ENCODE measurements at places on chromosomes 4 and X.

DNA sequence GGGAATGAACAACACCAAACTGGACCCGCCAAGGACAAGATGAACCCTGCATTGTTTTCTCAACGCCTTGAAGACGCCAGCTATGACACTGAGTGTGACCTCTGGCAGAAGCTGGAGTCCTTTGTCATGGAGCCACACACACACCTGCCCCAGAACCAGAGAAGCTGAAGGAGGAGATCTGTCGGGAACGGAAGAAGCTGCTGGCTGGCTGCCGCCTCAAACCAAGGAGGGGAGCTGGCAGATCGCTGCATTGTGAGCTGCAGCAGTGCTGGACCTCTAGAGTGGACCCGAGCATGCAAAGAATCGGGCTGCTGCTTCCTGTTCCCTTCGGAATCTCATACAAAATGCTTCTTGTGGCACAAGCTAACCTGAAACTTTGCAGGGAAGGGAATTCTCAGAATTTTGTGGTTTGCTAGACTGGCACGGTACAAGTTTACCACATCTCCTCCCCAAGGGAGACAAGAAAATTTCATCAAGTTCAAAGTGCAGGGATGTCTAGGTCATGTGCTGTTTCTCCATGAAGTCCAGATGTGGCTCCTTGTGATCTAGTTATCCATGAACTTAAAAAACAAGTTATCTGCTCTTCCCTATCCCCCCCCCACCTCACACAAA is 23.4 kb upstream of the GLRB start:
- no peak for DNase-seq

- DNase-seq: no peak
These were observed 44.2 kb downstream of the CLDN34 start for GRCh38 chrX:10011261-10011931.

DNA sequence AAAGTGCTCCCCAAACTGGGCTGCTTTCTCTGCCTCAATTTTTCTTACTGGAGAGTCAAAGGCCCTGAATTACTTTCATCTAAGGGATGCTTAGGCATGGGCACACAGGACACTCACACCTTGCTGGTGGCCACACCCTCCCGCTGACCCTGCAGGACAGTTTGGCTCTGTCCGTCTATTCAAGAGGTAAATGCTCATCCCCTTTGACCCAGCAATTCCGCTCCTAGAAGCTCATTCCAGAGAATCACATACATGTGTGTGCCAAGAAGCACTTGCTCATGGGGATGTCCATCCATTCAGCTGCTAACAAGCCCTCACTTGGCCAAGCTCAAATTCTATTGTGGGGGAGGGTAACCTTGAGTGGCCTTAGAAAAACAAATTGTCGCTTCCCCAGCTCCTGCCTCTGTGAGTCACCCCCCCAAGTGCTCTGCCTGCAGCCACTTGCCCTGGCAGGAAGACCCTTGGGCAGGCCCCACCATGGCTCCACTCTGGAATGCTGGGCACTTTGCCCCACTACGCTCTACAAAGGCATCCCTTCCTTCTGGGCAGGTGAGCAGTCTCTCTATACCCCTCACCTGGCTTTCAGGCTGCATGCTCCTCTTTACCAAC is 54.5 kb downstream of the HTRA3 start:
- no peak for DNase-seq

- DNase-seq: no peak
These were observed 18.0 kb upstream of the TMSB4X start for GRCh38 chrX:12956704-12957534.

DNA sequence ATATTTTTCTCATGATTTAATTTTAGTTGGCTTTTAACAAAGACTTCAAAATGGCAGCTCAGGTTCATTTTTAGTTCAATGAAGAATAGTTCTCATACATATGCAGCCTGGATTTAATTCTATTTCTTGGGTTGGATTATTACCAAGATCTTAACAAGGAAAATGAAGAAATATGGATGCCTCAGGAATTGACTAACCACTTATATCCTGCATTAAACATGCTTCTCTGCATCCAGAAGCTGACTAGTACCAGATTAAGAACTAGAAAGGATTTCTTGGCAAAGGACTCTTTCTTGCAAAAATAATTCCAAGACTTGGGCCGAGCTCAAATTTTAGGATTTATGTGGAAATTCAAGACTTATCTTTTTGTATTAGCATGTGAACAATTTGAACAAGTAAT is 5.6 kb upstream of the KLHL2 start:
- DNase-seq: no peak

GRCh38 chrX:40908026-40908425 is 172.7 kb upstream of the MED14 start:
- DNase-seq: no peak

DNA sequence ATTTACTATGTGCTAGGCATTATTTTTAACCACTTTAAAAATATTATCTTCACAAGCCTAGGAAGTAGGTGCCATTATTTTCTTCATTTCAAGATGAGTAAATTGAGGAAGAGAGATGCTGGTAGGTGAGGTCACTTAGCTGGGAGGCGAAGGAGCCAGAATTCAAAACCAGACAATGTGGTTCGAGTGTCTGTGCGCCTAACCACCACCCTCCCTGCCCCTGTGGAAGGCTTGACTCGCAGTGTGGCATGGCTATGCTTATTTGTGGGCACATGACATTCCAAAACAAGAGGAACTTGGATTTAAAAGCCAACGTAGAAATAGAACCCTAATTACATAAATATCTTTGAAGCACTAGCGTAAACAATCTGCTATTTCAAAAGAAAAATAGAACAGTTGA is 226.6 kb upstream of the PITX2 start:
- DNase-seq: no peak

- DNase-seq: no peak
These were observed 43.5 kb upstream of the TMEM164 start for GRCh38 chrX:109959356-109959871.

GRCh38 chr4:180768610-180769009 is 1474.6 kb upstream of the TENM3 start:
- no peak for DNase-seq

DNA sequence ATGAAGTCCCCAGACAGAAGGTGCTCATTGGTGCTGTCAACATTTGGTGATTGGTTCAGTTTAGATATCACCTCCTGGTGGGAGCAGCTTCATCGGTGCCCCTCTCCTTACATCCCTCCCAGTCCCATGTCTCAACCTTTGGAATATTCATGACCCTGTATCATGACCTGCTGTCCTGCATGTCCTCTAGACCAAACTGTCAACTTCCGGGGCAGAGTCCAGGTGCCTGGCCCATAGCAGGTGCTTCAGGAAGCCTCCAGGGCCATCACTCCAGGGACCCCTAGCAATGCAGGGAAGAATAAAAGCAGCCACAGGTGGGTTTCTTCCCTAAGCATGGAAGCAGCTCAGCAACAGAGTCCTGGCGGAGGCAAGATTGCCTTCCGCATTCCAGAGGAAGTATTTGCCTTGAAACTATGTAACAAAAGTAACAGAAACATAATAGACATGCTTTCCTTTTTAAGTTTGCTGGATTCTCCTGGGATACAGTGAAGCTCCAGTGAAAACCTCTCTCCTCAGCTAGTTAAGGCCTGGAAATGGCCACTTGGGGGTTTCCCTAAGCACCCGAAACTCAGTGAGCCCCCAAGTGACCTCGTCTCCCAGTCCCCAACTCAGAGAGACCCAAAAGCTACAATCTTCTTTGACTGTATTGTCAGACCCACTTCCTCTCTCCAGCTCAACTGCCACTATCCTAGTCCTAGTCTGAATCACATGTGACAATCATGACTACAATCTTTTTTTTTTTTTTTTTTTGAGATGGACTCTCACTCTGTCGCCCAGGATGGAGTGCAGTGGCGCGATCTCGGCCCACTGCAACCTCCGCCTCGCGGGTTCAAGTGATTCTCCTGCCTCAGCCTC is 1.3 kb upstream of the ATP6AP1 start:
- DNase-seq: no peak

All from NCI-H1436 (cell line).